ENCODE measurements at places on chromosomes 2 and 18.

DNA sequence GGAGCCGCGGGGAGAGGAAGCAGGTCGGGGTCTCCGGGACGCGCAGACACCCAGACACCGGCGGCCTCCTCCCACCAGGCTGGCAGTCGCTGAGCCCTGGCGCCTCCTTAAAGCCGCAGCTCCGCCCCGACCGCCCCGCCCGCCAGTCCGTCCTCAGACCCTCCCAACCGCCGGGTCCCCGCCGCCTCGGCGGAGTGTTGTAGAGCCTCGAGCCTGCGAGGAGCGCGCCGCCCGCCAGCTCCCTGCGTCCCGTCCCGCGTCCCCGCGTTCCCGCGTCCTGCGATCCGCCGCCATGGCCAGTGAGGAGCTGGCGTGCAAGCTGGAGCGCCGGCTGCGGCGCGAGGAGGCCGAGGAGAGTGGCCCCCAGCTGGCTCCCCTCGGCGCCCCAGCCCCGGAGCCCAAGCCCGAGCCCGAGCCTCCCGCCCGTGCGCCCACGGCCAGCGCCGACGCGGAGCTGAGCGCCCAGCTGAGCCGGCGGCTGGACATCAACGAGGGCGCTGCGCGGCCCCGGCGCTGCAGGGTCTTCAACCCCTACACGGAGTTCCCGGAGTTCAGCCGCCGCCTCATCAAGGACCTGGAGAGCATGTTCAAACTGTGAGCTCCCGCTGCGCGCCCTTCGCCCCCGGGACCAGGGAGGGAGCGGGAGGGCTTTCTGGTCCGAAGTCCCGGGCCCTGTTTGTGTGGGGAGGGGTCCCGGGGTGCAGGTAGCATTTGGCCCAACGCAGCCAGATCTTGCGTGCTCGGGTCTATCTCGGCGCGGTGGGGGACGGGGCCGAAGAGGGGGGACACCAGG, at the start of gene EFHD1:
Gene EFHD1 (plus strand): TSS at position 192 of the 793 bp plus-strand sequence. CDS start 101 bp downstream, at position 293.
- DNase-seq = no peak

DNA sequence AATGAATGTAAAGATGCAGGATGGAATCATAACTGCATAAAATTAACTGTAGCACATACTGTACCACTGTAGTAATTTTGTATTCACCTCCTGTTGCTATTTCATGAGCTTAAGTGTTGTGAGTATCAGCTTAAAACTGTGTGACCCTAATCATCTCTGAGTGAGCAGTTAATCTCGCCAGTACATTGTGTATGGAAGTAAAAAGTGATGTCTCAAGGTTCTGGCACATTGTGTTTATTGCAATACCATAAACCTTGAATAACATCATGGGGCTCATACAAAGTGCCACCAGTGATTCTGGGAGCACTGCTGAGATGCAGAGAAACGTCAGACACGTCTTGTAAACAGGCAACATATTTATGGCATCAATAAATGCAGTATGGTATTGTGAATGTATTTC, 124.5 kb downstream of the PMAIP1 start:
- DNase-seq = no peak

GRCh38 chr2:119434664-119435063, 3.0 kb downstream of the TMEM37 start:
- no peak for DNase-seq

DNA sequence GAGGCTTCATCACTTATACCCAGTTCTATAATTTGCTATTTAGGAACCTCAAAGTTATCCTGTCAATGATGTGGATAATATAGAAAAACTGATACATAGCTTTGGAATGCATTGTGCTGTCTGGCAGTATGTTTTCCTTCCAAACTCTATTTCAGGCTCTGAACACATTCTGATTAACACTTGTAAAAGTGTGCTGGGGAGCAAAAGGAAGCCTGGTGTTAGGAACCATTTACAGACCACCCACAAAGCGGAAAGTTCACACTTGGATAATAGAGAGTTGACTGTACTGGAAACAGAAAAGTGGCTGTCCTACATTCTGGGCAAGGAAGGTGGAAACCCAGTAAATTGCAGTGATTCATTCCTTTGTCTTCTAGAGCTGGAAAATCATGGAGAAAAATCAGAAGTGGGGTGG, 114.5 kb upstream of the ZFP36L2 start:
- no peak for DNase-seq

DNA sequence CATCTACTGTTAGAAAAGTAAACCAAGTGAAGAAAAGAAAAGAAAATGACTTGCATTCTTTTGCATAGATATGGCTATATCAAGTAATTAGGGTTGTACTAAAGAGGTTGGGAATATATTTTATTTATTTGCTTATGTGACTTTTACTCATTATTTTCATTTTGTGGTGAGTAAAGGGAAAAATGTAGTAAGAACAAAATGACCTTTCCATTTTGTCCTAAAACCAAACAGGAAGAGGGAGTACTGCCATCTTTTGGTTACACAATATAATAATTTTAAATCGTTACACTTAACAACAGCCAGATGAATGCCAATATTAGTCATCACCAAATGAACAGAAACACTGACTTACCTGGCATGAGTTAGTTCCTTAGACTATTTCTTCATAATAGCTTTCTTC, 47.3 kb upstream of the NDUFV2 start:
- DNase-seq = no peak

DNA sequence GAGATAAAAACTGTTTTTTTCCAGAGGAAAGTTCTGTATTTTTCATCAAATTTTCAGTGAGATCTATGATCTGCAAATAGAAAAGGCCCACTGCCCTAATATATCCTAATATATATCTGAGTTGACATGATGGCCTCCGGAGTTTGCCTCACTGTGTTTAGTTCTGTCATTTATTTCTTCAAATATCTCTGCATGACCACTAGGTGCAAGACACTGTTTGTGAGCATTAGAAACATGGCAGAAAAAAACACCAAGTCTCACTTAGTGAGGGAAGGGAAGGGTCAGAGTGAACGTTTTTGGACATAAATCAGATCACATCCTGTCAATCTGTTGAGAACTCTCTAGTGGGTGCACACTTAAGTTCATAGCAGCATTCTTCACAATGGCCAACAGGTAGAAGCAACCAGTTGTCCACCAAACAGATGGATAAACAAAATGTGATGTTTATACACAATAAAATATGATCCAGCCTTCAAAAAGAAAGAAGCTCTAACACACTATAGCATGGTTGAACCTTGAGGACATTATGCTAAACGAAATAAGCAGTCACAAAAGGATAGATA, 53.4 kb downstream of the SPIRE1 start:
- DNase-seq = no peak

DNA sequence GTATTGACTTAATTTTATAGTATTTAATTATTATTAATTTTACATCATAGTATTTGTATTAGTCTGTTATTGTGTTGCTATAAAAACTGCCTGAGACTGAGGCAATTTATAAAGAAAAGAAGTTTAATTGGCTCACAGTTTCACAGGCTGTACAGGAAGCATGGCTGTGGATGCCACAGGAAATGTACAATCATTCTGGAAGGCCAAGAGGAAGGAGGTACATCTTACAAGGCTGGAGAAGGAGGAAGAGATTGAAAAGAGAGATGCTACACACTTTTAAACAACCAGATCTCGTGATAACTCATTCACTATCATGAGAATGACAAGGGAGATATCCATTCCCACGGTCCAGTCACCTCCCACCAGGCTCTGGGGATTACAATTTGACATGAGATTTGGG, 2019.4 kb upstream of the PIK3C3 start:
- DNase-seq = no peak

GRCh38 chr2:64344999-64345576, 108.9 kb upstream of the LGALSL start:
- no peak for DNase-seq

DNA sequence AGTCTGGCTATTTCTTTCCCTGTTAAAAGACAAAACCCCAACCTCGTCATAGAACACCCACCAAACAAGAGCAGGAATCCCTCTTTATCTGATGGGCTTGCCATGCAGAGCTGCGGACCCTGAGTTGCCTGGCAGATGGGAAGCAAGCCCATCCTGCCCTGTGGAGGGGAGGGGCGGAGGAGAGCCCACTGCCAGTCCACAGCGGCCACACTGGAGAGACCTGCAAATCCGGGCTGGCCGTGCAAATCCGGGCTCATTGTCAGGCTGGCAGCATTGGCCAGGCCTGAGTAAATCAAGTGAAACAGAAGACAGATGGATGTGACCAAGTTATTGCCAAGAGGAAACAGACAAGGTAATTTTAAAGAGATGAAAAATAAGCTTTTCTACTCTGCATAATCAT, 22.0 kb downstream of the MYL12B start:
- no peak for DNase-seq

DNA sequence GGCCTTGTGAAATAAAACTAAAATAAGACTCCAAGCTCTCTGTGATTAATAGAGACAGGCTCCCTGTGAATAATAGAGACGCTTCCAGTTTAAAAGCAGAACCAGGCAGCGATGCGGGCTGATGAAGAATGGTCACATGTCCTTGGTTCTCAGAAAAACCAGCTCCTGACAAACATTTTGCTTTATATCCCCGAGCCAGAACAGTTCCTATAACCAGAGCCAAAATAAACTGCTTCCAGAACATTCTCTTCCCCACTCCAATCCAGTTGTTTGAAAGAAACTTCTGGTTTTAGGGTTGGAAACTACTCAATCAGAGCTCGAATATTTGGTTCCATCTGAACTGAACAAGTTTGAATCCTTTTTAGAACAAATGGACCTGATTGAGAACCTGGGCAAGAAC, 213.7 kb downstream of the TSN start:
- DNase-seq = no peak

- DNase-seq = no peak
Observed at GRCh38 chr2:30105556-30105955, 41.3 kb upstream of the YPEL5 start.

DNA sequence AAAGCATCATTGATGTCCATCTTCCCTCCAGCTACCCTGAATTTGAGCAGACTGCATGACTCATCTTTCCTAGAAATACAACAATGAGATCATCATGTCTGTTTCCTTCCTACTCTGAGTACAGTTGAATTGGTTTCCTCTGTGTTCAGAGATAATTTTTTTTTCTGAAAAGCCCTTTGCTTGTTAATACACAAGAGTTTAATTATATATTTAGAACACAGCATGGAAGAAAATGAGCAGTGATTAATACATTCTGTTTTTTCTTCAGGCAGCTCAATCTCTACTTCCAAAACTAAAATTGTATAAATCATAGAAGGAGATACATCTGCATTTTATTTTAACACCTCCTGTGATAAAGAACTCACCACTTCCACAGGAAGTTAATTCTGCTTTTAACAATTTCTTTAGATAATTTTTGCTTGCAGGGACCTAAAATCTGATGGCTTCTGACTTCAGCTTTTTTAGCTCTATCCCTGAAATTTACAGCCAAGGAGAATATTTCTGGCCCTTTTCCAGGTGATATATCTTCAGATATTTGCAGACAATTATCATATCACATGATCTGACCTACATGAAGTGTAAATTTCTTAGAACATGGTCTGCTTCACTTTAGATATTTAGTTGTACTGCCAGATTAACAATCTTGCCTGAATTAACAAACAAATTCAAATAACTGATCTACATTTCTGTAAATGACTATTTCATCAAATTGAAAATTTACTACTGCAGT, 249.0 kb downstream of the TRIB2 start:
- DNase-seq = no peak

- DNase-seq = no peak
Observed at GRCh38 chr2:112229348-112229747, 25.5 kb downstream of the ZC3H8 start.
